Stimulated activated naive CD4-positive, alpha-beta T cell (primary cell): ENCODE measurements at places on chromosomes 2 and 18.

DNA sequence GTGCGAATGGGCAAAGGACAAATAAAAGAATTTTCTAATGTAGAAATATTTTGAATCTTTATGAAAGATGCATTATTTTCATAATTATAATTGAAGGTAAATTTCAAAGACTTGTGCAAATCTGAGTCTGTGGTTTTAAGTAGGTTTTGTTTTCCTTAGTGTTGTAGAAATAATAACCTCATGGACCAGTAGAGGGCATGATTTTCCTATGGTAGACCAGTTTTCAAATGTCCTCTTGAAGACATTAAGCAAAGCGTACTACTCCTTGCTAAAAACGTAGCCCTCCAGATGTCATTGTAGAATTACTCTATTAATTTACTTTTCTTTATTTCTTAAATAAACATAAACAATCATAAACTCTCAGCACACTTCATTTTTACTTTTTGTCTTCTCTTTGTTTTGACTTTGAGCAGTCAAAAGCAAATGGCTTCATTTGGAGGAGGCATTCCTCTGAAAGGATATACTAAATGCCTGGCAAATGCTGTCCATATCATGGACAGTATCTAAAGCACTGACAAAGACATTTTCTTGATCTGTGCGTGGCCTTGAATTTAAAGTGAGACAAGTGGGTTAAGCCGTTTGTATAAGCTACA, 85.8 kb upstream of the FAM237A start:
- DNase-seq: peak; percentile 29

- no peak for DNase-seq
These were observed 171.9 kb downstream of the FMNL2 start for GRCh38 chr2:152506843-152507242.

DNA sequence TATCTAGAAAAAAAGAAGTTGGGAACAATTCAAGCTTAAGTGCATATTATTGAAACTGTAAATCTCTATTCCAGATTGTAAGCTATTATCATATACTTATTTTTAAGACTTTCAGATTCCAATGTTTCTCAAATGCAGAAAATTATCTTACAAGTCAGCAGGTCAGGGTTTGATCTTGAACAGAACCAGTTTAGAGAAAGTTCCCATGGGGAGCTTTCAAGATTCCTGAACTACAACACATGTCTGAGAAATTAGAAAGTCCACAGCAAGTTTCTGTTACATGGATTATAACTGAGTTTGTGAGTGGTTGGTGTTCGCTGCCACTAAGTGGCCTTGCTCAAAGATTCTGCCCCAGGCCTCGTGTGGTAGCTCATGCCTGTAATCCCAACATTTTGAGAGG, 31.6 kb upstream of the SP3 start:
- no peak for DNase-seq

- DNase-seq: no peak
These were observed 230.1 kb downstream of the RNF152 start for GRCh38 chr18:61662726-61663125.

- no peak for DNase-seq
These were observed 107.7 kb downstream of the CBLN2 start for GRCh38 chr18:72436401-72436800.

GRCh38 chr2:65458999-65459398, 26.6 kb upstream of the SPRED2 start:
- DNase-seq: no peak

DNA sequence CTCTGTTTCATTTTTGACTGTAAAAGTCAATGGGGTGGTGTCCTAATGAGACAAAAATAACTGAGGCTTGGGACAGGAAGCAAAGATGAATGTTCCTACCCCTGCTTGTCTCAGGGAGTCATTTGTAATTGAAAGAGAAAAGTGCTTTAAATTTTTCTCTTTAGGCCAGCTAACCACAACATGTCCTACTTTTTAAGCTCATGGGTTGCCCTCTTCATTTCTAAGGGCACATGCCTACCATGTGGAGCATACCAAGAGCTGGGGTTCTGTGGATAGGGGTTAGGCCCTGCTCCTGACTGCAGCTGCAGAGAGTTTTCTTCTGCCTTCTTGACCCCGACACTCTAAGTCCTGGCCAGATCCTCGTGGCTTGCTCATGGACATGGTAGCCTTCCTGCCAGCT, 96.8 kb upstream of the ARL4C start:
- no peak for DNase-seq

- DNase-seq: no peak
These were observed 164.6 kb downstream of the EIPR1 start for GRCh38 chr2:3212984-3213383.

GRCh38 chr2:60509066-60509465, 44.4 kb downstream of the BCL11A start:
- DNase-seq: no peak

DNA sequence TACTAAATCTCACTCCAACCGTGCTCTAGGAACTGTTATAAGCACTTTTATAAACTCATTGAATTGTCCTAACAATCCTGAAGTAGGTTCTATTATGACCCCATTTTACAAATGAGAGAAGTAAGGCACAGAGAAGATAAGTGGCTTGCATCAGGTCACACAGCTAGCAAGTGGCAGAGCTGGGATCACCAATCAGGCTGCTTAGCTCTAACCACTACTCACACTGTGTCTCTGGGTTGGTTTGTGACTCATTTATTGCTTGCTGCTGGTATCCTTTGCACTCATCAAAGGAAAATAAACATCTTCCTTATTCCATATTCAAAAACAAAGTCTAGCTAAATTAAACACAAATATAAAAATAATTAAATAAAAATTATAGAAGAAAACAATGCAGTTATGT, 42.5 kb upstream of the IL1R2 start:
- DNase-seq: no peak

DNA sequence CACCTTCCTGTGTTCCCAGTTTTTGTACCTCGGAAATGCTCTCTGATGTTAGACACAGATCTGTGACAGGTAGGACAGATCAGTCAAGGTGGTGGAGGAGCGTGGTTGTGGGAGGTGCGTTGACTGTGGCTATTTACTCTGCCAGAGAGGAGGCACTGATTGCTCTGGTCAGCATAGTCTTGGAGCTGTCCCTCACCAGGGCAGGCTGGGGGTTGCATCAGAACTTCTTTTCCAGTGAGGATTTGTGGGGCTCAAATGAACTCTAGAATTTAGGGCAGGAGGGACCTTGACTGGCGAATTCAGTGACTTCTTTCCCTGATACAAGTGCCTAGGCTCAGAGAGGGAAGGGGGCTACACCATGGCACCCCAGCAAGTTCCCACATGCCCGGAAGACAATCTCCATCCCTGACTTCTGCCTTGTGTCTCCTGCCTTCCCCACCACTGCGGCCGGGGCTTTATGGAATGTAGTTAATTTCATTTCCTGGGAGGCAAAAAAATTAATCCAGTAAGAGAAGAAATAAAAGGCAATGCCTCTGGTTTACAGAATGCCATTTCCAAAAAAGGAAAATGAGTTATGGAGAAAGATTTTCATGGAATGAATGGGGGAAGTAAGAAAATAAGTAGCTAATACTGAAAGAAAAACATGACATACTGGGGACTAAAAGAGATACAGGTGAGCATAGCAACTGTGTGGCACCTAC, 26.1 kb downstream of the NIFK start:
- no peak for DNase-seq

DNA sequence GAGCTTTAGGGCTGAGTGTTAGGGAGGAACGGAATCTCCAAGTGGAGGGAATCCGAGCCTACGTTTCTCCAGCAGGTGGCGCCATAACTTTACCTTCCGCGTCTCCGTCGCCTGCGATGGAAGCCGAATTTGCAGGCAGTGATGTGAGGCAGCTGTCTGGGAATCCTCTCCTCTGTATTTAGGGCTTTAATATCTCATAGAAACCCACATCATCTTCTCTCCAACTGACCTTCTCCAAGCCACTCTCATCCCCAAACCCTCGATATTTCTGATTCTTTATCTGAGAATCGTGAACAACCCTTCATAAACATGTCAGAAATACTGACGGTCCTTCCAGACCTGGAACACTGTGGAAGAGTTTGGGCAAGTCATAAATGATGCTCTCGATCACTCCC, 27.5 kb downstream of the SIX2 start:
- DNase-seq: peak; percentile 51

DNA sequence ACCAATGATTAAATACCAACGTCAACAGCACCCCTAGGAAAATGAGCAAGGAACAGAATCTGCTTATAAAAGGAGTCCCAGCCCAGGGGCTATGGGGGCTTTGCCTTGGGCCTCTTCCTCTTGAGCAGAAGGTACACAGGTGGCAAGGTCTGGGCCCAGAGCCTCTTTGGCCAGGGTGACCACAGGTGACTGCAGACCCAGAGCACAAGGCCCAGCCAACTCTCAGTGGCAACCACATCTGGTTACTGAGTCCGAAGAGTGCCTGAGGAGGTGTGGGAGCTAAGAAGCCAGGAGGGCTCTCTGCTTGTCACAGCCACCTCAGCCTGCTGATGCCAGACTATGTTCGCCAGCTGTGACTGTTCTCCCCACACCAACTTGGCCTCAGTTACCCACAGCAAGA, 34.3 kb upstream of the CHN1 start:
- no peak for DNase-seq

GRCh38 chr2:219160186-219161017, at the start of gene NHEJ1:
NHEJ1 (minus strand) TSS chr2:219160815; CDS start chr2:219158362, 2,453 bp downstream.
- peak; percentile 98 for DNase-seq

- DNase-seq: no peak
These were observed 36.1 kb downstream of the ZRANB3 start for GRCh38 chr2:135494917-135495316.
